Astrocyte (in vitro differentiated cells and primary cell): ENCODE measurements at places on chromosomes 4 and X.
A peak's percentile ranks its signal among the peaks of the same experiment; 100 is the strongest.

- no peak for DNase-seq
Measured at GRCh38 chr4:5041699-5042098, 9.6 kb upstream of the STK32B start.

GRCh38 chrX:50081282-50081889 is 119.4 kb downstream of the AKAP4 start:
- DNase-seq: no peak

DNA sequence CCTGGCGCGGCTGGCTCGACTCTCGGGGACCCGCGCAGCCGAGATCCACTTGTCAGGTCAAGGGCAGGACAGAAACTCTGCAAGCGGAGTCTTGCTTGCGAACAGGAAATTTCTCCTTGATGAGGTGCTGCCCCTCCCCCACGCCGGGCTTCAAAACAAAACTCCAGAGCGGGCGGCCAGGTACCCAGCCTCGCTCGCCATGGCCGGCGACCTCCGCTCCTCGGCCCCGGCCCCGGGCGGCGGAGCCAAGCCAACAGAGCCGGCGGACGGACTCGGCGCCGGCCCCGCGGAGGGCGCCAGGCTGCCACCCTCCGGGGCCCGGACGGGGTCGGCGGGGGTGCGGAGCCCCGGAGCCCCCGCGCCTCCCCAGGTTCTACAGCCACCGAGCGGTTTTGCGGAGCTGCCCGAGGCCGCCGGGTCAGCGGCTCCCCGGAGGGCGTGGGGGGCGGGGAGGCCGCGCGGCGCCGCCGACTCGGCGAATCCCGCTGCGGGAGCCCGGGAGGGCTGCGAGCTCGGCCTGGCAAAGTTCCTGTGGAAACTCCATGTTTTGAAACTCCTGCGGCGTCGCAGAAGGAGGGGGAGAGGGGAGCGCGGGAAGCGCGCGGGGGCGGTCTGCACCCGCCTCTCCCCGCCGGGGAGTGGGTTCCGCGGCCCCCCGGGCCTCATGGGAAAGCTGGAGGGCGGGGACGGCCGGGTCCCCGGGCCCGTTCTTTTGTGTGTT is 11.7 kb upstream of the BCOR start:
- no peak for DNase-seq

DNA sequence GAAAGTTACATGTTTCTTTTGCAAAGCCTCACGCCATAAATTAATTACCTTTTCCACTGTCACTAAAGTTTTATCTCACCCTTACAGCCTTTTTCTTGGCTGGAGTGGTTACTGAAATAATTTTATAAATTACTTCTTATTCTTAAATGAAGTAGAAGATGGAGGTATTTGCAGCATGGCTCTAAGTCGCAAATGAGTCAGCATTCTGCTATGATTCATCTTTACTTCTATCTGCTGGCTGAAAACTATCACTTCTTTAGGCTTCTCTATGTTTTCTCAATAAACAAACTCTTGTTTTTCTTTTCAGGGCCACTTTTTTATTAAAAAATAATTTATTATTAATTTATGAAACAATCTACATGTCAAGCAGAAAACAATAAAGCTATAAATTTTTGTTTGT is 210.2 kb upstream of the GYPA start:
- peak; percentile 72 for DNase-seq

DNA sequence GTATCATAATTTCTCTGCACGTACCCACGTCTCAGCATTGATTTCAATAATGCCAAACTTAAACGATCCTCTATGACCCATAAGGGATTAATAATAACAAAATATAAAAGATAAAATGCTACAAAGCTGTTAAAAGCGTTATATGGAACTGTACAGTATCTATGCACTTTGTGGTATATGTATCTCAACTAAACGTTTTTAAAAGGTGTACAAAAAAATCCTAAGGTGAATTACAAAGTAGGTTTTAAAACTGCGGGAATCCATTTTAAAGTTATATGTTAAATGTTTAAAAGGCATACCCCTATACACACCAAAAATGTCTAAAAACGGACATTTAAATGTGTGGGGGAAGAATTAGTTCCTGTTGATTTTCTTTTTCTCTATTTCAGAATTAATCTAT is 860 bp downstream of the ZNF182 start:
- no peak for DNase-seq

- DNase-seq: no peak
Measured at GRCh38 chrX:122816288-122816687, 367.8 kb upstream of the GRIA3 start.

DNA sequence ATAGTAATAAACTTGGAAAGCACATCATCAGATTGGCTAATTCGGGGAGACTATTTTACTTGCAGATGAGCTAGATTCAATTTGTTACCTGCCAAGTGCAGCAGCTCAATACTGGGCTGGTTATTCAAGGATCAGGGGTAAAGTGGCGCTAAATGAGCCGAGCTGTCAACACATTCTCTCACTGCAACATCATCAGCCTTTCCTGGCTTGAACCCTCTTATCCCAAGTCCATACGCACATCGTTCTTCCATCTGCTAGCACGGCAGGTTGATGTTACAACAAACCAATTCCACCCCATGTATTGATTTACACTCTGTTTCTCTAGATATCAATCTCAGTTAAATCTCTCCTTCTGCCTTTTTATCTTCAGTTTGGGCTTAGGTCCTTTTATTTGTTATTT is 2101.5 kb upstream of the AGA start:
- no peak for DNase-seq

DNA sequence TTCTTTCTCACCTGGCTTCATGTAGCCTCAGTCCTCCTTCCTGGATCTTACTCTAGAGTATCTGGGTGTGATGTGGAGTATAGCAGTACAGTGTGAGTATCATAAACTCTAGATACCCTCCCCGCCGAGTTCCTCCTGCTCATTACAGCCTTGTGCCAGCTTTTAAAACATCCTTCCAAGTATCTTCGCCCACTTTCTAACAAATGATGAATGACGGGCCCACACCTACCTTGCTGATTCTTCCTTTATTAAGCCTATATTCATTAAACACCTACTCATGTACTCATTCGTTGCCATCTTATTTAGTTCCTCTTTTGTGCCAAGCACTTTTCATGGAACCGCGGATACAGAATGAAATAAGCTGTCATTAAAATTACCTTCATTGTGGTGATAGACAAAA is 1585.3 kb upstream of the TENM3 start:
- no peak for DNase-seq

DNA sequence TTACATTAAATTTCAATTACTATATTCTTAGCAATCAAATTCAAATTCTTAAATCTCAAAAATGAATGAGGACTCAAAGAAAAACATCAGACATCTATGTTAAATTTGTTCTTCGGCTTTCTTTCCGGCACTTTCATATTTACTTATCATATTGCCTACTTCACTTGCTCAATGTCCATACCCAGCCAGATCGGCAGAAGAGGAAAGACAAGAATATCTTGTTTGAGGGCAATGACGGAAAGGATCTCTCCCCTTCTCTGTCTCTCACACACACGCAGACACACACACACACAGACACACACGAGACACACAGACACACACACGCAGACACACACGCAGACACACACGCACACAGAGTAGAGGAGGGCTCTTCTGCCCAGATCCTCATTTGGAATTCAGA is 13.2 kb upstream of the IRF2 start:
- no peak for DNase-seq

GRCh38 chr4:76011700-76012387 is 4.5 kb upstream of the CXCL9 start:
- peak; percentile 46 for DNase-seq

DNA sequence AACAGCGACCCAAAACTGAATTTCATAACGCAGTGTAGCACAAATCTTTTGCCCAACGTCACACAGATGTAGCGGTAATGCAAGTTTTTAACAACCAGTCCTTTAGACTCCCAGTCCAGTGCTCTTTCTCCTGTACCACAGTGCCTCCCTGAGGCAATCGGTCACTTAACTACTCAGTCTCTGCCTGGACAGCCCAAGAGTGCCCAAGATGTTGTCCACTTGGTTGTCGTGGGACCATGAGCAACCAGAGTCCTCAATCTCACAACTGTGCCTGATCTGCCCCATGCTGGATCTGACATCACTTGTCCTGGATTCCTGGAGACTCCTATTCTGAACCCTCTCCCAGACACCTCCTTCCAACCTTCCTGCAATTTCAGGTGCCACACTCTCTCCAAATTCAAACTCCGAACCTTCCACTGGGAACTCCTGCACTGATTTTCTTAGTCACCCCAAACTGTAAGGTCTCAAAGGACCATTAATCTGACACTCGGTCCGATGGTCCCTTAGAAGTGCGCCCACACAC is 702 bp downstream of the MMGT1 start:
- DNase-seq: no peak

- DNase-seq: no peak
Measured at GRCh38 chr4:185259719-185260118, 50.3 kb downstream of the SNX25 start.

GRCh38 chrX:153774576-153775292 is 6.1 kb upstream of the SRPK3 start:
- no peak for DNase-seq

DNA sequence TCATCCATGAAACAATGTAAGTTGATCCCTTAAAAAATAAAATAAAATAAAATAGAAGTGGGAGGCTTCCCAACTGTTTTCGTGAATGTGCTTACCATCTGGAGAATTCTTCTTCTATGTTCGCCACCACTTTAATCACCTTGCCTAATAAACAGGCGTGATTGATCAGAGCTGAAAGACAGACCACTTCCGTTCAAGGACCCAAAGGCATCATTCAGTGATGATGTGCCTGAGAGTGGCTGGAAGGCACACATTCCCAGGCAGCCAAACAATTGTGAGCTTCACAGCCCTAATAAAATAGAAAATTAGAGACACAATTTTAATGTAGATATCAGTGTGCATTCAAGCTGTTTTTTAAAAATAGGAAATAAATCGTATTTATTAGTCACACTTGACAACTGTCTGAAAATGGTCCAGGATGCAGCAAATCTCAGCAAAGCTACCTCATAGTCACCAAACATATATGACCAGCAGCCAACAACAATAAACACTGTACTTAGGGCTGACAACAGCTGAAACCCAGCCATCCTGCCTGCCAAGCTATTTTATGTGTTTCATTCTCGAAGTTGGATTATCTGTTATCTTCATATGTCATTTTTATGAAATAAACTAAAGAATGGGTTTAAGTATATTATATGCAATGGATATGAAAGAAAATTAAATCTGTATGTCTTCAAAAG is 163.2 kb upstream of the FAM9B start:
- peak; percentile 29 for DNase-seq

- no peak for DNase-seq
Measured at GRCh38 chr4:84362896-84363655, 136.0 kb downstream of the NKX6-1 start.

DNA sequence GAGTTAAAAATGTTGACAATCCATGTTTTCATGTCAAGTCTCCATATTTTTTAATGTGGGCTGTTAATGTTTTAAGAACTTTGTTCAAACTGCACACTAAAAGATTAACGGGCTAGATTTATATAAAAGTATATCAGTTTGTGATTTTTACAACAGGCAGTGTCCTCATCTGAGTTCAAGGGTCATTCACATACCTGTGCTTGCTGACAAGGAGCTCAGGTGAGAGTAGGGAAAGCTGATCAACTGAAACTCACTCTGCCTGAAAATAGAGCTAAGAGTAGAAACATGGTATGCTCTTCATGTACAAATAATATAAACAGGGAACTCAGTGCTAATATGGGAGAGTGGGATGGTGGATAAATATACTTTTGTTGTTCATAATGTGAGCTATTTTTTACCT is 102.3 kb upstream of the DKK2 start:
- no peak for DNase-seq

GRCh38 chr4:149835280-149835679 is 19.6 kb upstream of the IQCM start:
- DNase-seq: no peak

- no peak for DNase-seq
Measured at GRCh38 chr4:82450966-82451755, 20.8 kb downstream of the ENOPH1 start.

DNA sequence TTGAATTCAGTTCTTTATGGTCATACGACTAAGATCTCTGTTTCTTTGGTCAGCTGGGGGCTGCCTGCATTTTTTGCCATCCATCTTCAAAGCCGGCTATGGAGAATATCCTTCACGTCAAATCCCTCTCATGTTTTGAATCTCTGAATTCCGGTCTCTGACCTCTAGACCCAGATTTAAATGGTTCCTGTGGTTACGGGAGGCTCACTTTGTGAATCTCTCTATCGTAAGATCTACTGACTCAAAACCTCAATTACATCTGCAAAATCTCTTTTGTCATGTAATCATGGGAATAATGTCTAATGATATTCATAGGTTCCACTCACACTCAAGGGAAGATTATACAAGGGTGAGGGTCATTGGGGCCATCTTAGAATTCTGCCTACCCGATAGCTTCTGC is 5.7 kb upstream of the MPC1L start:
- DNase-seq: peak; percentile 16

DNA sequence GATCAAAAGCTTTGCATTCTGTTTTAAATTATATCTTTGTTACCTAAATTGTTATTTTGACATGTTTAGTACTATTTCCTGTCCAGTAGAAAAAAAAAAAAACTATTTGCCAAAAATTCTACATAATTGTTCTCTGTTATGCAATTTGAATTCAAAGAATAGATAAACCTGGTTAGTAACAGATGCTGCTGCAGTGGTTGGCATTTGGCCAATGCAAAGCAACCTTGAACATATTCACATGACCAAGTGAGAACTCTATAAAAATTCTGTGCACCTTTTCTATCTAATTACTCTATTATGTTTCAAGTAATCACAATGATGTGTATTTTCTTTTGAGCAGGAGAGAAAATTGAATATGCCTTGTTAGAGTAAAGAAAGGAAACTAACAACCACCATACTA is 1473.4 kb downstream of the RPA4 start:
- DNase-seq: no peak

- DNase-seq: no peak
Measured at GRCh38 chrX:120269373-120270035, 18.9 kb downstream of the ZBTB33 start.

GRCh38 chr4:152626790-152627189 is 53.0 kb downstream of the TMEM154 start:
- DNase-seq: no peak

DNA sequence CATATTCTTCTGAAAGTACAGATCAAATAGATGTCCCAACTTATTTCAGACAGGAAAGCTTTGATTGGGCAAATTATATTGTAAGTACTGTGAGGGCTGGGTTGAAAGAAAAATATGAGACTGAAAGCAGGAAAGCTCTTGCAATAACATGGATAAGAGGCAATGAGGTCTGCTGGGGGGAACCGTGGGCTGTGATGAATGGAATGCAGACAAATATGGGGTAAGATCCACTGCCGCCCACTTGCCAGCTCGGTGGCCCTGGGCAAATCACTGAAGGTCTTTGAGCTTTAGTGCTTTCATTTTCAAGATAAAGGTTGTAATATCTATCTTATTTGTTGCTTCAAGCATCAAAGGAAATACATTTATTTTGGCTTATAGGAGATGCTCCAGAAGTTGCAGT is 51.0 kb downstream of the AGA start:
- peak; percentile 14 for DNase-seq

DNA sequence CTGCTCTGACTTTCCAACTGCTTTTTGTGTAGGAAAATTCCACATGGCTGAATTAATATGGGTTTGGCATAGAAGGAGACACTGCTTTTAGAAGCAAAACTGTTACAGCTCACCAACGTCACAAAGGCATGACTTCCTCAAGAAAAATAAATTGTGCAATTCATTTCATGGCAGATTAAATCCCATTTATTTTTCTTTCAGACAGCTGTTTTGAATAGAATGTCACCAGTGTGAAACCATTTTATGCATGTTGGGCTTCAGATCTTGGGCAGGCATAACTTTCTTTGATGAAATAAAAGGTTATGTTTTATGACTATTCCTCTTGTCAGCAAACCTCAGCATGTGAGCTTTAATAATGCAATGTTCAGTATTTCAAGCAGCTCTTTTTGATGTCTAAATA is 542.8 kb downstream of the GALNTL6 start:
- no peak for DNase-seq

GRCh38 chrX:38607976-38608375 is 46.6 kb downstream of the TSPAN7 start:
- no peak for DNase-seq
